ENCODE measurements at places on chromosomes 6 and 20. TPM values are rescaled to one million over a fixed set of nuclear protein-coding genes. Genes with fewer than 3 reads are reported as not detected.

- no peaks in the 10 kb centered on the region for H3K36me3 ChIP-seq
- no peak overlapping the region for H3K4me3 ChIP-seq
- H3K27me3 ChIP-seq: no peaks in the 10 kb centered on the region
- no peak overlapping the region for H3K27ac ChIP-seq
- DNase-seq: no peak
Observed at GRCh38 chr6:141580988-141581552, 551.7 kb upstream of the GJE1 start.

DNA sequence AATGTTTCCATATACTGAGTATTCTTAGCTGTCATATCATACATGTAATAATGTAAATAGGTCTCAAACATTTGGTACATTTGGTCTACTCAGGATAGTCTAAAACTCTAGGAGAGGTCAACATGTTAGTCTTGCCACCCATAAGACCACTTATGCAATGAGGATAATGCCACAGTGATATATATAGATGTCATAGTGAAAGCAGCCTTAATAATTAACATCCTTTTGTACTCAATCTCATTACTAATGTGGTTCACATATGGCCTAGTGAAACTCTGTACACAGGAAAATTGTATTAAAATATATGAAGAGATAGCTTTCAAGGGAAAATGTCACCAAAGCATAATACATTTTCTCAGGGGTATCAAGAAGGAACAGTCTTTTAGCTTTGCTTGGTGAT, 577.9 kb downstream of the TFAP2B start:
- H3K36me3 ChIP-seq: no peaks in the 10 kb centered on the region
- no peak overlapping the region for H3K4me3 ChIP-seq
- no peaks in the 10 kb centered on the region for H3K27me3 ChIP-seq
- DNase-seq: no peak
- H3K4me1 ChIP-seq: no peaks in the 10 kb centered on the region

GRCh38 chr20:61317966-61318530, 66.0 kb downstream of the CDH4 start:
- no peaks in the 10 kb centered on the region for H3K4me1 ChIP-seq
- no peak for DNase-seq
- no peaks in the 10 kb centered on the region for H3K27me3 ChIP-seq
- no peaks in the 10 kb centered on the region for H3K36me3 ChIP-seq
- H3K27ac ChIP-seq: no peak overlapping the region
- H3K4me3 ChIP-seq: no peak overlapping the region

DNA sequence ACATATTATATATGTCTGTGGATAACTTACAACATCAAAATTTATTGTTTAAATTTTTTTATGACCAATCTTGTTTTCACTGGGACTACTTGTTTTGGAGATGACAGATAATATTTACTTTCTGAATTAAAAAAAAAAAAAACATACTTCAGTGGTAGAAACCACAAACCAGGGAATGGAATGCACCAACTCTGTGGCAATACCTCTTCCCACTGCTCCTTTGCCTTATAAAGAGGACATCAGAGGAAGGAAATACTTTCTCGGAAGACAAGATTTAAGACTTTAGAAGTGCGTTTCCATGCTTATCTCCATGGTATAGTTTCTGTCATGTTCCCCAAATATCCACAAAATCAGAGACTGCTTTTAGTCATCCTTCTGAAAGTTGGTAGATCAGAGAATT, 1241.1 kb upstream of the EYS start:
- no peak overlapping the region for H3K4me3 ChIP-seq
- no peak overlapping the region for H3K27ac ChIP-seq
- no peaks in the 10 kb centered on the region for H3K36me3 ChIP-seq
- DNase-seq: no peak
- no peaks in the 10 kb centered on the region for H3K4me1 ChIP-seq

Gene SULF2
- total RNA-seq: 90.6 TPM

DNA sequence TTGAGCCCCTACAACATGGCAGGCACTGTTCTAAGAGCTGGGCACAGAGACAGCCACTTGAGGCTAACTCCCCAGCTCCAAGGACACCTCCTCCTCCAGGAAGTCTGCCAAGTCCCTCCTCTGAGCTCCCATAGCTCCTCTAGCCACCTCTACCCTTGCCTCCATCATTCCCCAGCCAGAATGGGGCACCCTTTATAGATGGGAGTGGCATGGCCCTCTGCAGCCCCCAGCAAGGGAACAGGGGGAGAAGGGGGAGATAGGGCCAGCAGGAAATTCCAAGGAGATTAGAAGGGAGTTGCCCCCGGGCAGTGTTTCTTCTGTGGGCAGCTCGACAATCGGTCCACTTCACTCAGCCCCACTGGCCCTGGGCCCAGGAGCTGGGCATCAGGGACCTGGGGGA, 19.7 kb upstream of the TLDC2 start:
- H3K36me3 ChIP-seq: no peaks in the 10 kb centered on the region
- no peaks in the 10 kb centered on the region for H3K27me3 ChIP-seq
- H3K4me1 ChIP-seq: peaks cover 94% of the 10 kb centered on the region
- no peak overlapping the region for H3K4me3 ChIP-seq

DNA sequence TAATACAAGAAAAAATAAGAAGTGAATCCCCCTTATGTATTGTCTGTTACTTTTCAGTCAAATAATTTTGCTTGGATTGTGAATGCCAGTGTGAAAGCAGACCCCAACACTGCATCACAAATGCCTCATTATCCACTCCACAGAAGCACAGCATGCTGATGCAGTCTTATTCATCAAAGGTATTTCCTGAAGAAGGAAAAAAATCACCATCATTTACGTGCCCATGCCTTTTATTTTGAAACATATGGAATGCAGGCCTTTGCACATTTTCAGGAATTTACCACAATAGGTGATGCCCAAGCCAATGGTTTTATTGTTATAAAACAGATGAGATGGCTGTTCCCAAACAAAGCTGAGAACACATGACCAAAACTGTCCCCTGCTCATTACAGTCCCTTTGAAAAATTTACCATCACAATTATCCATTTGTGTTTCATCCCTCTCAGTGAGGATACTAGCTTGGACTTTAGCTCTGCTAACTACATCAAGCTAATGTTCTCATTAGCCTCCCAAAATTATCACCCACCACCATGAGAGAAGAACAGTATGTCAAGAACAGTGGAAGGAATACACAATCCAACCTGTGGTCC, 180.6 kb upstream of the HTR1E start:
- no peaks in the 10 kb centered on the region for H3K36me3 ChIP-seq
- H3K4me1 ChIP-seq: no peaks in the 10 kb centered on the region

DNA sequence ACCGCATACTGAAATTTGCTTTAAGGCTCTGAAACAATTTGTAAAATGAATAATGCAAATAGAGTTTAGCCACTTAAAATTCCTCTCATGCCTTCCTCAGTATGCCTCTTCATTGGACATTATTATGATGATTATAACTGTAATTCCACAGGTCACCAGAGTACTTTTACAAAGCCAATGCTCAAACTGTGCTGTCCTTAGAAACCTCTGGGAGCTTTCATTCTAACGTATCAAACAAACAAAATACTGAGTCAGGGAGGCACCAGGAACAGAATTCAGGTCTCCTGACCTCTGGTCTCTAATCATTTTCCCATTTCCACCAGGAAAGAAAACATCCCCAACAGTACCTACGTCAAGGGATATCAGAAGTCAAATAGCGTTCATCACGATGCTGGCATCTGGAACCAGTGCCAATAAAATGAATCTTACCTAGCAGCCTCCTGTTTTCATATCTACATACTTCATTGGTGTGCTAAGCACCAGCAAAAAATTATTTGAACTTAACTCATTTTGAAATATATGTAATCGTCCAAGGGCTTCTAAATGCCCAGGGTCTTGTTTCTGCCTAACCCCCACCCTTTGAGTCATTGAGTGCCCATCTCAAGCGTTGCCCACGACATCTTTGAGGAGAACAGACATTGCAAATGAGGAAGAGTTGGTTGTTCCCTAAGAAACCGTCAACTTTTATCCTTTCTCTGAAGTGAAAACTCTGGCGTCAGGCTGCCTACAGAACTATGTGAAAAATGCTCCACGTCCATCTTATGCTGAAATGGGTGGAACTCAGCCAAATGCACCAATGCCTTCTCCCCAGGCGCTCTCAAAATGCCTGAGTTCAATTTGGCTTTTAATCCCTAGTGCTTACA, 37.9 kb downstream of the NEDD9 start:
- H3K4me1 ChIP-seq: peaks cover 23% of the 10 kb centered on the region
- H3K27ac ChIP-seq: peak overlapping the region; percentile 38
- peak; percentile 42 for DNase-seq
- peaks cover 30% of the 10 kb centered on the region for H3K36me3 ChIP-seq
- H3K4me3 ChIP-seq: no peak overlapping the region

- H3K36me3 ChIP-seq: no peaks in the 10 kb centered on the region
- peak overlapping the region; percentile 15 for H3K27ac ChIP-seq
- H3K4me3 ChIP-seq: no peak overlapping the region
- H3K4me1 ChIP-seq: no peaks in the 10 kb centered on the region
Observed at GRCh38 chr6:150775415-150776203, 89.9 kb upstream of the MTHFD1L start.

GRCh38 chr6:12293235-12293930, 3.2 kb downstream of the EDN1 start:
- H3K4me3 ChIP-seq: no peak overlapping the region
- DNase-seq: no peak
- H3K36me3 ChIP-seq: no peaks in the 10 kb centered on the region
- H3K27me3 ChIP-seq: peaks cover 13% of the 10 kb centered on the region
- no peak overlapping the region for H3K27ac ChIP-seq

DNA sequence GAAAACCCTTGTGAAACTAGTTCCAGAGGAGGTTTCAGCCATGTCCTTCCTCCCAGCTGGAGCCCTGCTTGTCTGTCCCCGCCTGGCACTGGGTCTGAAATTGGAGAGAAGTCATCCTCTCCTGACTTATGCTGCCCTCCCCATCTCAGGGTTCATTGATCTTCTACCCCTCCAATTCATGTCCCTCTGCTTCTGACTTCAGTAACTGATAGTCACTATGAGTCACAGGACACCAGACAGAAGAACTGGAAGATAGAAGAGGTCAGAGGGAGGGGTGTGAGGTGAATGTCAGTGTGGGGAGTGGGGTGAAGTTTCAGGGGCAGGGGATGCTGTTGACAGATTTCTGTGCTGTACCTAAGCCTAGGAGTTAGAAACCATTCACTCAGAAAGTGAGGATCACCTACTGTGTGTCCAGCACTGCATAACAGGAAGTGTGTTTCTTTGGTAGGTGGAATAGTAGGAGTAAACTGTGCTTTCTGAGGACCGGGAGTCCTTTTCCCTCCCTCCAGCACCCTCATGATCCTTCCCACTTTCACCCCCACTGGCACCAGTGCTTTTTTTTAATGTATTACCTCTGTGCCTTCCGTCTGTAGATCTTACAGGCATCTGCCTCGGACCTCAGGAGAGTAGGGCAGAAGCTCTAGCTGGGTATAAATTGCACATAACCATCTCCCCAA, 627 bp upstream of the RPP21 start:
- H3K4me1 ChIP-seq: peaks cover 11% of the 10 kb centered on the region
- peak overlapping the region; percentile 83 for H3K27ac ChIP-seq
- peaks cover 15% of the 10 kb centered on the region for H3K36me3 ChIP-seq
- H3K4me3 ChIP-seq: no peak overlapping the region
- no peak for DNase-seq

DNA sequence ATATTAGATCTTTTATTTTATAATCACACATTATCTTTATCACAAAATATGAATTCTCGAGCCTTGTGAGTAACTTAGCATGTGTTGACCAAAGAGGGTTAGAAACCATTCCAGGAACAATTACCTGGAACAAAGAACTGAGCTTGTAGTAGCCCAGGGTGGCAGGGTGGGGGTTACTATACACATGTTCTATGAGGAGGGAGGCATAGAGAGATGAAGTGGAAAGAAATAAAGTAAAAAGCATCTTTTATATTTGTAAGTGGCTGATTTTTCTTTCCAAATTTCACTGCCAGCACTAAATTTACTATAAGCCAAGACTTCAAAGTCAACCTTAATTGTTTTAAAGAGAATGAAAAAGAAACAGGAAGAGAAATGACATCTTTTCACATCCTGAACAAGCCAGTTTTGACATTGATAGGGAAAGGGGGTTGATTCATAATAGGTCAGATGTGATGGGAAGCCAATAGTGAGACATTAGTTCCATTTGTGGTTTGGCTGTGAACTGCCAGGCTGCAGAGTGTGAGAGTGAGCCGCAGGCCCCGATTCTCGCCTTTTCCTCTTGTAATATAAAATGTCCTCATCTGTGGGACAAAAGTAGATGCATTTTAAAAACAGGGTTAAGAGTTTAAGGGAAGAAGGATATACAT, 52.7 kb upstream of the MYB start:
- DNase-seq: no peak
- no peaks in the 10 kb centered on the region for H3K36me3 ChIP-seq
- H3K27me3 ChIP-seq: no peaks in the 10 kb centered on the region
- no peak overlapping the region for H3K4me3 ChIP-seq

Gene PTCRA
- total RNA-seq: not detected

- H3K27ac ChIP-seq: no peak overlapping the region
- DNase-seq: no peak
- H3K36me3 ChIP-seq: no peaks in the 10 kb centered on the region
- no peaks in the 10 kb centered on the region for H3K27me3 ChIP-seq
Observed at GRCh38 chr20:40433341-40433861, 255.6 kb downstream of the MAFB start.

DNA sequence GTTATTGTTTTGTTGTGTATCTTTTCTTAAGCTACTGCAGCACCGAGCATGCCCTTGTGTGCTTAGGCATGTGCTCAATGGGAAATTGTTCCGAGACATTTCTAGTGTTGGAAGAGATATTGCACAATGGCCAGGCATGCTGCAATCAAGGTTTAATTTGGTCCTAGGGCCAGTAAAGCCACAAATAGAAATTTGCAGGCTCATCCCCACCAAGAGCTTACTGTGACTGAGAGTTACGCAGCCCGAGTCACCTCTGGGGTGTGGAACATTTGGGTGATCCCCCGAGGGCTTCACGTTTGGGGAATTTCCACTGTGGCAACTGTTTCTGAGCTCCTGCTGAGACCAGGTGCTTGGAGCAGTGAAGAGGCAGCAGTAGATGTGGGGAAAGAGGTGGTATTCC, 65.8 kb downstream of the ADTRP start:
- peaks cover 47% of the 10 kb centered on the region for H3K4me1 ChIP-seq
- peak; percentile 43 for DNase-seq
- peak overlapping the region; percentile 14 for H3K27ac ChIP-seq

DNA sequence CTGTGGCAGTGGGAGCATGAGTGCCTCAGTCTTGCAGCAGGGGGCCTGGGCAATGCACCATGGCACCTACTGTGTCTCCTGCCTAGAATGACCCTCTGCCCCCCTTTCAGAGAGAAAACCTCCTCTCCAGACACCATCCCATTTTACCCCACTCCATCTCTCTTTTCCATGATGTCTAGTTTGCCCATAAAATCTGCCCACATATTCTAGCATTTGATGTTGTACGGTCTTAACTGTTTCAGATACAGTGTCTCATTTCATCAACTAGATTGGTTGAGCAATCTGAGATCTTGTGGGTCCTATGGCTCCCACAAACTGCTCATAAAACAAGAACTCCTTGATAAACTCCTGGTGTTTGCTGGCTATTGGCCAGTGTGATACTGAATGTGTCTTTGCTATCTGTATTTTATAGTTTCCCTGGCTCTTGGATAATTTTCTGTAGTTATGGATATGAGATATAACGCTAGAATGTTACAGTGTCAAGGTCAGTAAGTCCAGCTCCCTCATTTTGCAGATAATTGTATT, 8.1 kb downstream of the PNPLA1 start:
- no peak overlapping the region for H3K27ac ChIP-seq
- H3K36me3 ChIP-seq: no peaks in the 10 kb centered on the region
- H3K4me1 ChIP-seq: no peaks in the 10 kb centered on the region
- no peak for DNase-seq
